ENCODE measurements at places on chromosomes 2 and 18.

DNA sequence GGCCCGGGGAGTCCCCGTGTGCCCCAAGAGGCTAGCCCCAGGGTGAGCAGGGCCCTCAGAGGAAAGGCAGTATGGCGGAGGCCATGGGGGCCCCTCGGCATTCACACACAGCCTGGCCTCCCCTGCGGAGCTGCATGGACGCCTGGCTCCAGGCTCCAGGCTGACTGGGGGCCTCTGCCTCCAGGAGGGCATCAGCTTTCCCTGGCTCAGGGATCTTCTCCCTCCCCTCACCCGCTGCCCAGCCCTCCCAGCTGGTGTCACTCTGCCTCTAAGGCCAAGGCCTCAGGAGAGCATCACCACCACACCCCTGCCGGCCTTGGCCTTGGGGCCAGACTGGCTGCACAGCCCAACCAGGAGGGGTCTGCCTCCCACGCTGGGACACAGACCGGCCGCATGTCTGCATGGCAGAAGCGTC is 16.9 kb upstream of the FAHD2A start:
- DNase-seq, result no peak

- DNase-seq, result no peak
Measured at GRCh38 chr2:234078129-234078528, 27.6 kb downstream of the SPP2 start.

DNA sequence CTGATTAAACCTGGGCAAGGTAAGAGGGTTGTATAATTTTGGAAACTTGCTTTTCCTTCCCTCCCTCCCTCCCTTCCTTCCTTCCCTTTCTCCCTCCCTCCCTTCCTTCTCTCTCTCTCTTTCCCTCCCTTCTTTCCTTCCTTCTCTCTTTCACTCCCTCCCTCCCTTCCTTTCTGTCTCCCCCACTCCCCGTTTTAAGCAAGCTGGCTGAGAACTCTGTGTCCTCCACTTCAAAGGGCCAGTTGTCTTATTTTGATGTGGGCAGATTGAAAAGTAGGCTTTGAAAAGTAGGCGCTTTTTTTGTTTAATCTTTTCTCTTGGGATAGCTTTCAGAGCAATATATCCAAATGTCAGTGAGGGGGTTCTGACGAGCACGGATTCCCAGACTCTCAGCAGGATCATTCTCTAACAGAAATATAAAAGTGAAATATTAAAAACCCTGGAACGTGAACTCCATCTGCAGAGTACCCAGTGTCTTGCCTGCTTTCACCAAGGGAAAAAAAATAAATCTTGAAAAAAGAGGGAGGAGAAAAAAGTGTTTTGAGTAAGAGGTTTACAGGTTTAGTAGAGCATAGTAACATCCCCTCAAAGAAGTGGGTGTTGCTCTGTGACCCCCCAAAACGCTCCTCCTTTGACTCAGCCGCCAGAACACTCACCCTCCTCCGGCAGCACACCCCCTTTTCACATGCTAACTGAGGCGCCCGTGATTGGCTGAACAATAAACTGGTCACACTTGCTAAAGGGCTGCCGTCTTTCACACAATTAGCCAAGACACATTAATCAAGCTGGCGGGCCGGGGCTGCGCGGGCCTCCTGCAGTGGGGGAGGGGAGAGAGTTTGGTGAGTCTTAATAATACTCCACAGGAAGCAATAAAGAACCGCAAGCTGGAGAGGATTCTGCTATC is 52.2 kb downstream of the CDK15 start:
- no peak for DNase-seq

GRCh38 chr2:64750817-64751285 is 97.1 kb upstream of the SERTAD2 start:
- DNase-seq, result peak; percentile 98

GRCh38 chr2:96185516-96185915 is 23.1 kb downstream of the STARD7 start:
- DNase-seq, result no peak

DNA sequence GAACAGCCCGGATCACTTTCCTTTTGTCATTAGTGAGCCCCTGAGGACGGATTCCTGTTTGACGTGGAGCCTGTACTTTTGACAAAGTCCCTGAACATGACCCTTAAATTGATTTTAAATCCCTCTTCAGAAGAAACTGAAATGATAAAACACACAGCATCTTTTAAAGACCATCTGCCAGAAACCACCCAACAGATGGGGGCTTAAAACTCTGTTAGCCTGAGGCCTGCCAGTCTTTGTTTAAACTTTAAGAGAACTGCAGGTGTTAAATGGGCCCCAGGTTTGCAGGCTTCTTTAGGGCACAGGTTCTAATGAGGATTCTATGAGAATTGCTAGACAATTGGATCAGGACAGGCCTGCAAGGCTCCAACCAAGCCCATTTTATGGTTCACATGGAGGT is 177.9 kb downstream of the ALK start:
- DNase-seq, result no peak

Measured in activated T-helper 1 cell treated with Interleukin-2 at 50 U/mL for 16 hours (primary cell).